Activated CD8-positive, alpha-beta T cell treated with anti-CD3 and anti-CD28 coated beads, Interleukin-2, amount 10 ng/mL, durations not matched to agents 7 days and 5 days (primary cell): ENCODE measurements at places on chromosomes 2 and 18. TPM values are rescaled to one million over a fixed set of nuclear protein-coding genes. Genes with fewer than 3 reads are reported as not detected.

- H3K4me3 ChIP-seq = no peak overlapping the region
- no peak overlapping the region for H3K27ac ChIP-seq
- H3K27me3 ChIP-seq = peaks cover 5% of the 10 kb centered on the region
- H3K4me1 ChIP-seq = no peaks in the 10 kb centered on the region
Measured at GRCh38 chr2:70646420-70646818, 92.8 kb upstream of the TGFA start.

DNA sequence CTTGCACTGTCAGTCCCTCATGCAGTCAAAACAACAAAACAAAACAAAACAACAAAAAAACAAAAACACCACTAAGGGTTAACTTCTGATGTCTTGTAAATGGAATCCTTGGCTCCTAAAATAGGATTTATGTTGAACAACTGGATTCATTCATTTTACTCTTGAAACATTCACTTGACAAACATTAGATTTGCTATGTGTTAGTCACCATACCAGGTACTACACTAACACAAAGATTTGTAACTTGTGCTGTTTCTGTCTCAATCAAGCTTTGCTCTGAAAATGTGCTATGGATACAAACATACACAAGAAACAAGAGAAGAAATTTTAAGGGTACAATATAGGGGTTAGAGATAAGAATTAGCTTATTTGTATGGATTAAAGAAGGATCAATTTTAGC, 812.8 kb downstream of the LRP1B start:
- no peaks in the 10 kb centered on the region for H3K4me1 ChIP-seq
- no peak overlapping the region for H3K4me3 ChIP-seq
- DNase-seq = no peak
- no peak overlapping the region for H3K27ac ChIP-seq

DNA sequence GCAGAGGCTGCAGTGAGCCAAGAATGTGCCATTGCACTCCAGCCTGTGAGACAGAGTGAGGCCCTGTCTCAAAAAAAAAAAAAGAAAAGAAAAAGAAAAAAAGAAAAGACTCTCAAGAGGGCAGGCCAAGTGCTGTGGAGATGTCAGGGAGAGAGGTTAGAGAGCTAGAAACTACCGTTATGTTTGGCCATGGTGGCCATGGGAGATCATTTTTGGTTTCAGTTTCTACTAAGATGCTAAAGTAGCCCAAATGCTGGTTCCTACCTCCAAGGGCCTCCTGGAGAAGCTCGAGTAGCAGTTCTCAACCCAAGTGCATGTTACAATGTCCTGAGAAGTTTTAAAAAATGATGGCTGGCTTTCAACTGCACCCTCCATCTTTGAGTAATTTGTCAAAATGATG, 47.4 kb upstream of the TCF4 start:
- H3K36me3 ChIP-seq = no peaks in the 10 kb centered on the region
- DNase-seq = no peak
- H3K4me1 ChIP-seq = no peaks in the 10 kb centered on the region
- no peak overlapping the region for H3K27ac ChIP-seq
- no peaks in the 10 kb centered on the region for H3K27me3 ChIP-seq

DNA sequence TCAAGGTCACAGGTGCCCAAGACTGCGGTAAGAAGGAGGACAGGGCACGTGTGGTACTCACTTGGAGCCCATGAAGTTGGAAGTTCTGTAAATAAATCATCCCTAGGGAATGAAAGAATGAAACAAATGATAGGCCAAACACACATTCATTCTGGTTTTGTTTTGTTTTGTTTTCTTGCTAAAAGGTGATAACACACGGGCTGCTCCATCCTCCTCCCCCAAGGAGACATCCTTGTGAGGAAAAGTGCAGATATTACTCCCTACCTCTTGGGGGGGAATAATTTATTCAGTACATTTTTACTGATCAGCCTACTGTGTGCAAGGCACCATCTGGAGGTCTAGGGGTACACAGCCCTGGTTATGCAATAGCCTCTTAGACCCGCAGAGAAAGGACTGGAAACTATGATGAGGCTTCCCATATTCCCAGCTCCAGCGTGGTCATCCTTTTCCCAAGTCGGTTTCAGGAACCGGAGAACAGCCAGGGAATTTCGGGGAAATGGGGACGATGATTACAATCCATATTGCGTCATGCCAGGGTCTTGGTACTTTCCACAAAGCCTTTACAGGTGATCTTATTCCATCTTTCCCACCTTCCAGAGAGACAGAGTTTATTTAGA, 6.3 kb downstream of the RAX start:
- DNase-seq = no peak
- peaks cover 84% of the 10 kb centered on the region for H3K27me3 ChIP-seq
- H3K4me3 ChIP-seq = no peak overlapping the region
- H3K36me3 ChIP-seq = no peaks in the 10 kb centered on the region
- peaks cover 21% of the 10 kb centered on the region for H3K4me1 ChIP-seq

DNA sequence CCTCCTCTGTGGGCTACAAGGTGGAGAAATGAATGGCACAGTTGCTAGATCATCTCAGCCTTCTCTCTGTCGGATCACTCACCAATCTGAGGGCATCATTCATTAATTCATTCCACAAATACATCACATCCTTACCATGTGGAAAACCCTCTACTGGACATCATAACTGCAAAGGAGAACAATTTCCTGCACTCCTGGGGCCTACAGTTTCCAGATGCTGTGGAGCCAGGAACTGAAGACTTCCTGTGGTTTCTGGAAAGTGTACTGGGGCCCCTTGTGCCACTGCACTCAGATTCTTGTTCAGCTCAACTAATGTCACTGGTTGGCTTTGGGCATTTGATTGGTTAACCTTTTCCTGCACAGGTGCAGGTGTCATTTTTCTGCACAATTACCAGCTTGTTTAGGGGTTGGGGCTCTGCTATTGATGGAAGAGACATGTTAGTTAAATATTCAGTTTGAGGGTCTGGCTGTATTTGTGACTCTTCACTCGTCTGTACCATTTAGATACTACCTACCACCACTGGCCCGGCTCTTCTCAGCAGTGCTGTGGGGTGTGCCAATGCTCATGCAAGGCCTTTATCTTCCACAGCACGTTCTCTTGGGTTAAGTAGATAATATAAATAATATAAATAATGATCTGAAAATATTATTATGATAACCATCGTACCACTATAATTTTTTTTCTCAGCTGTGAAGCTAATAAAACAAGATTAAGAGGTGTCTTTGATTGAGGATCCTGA, 427.3 kb downstream of the TSN start:
- H3K36me3 ChIP-seq = no peaks in the 10 kb centered on the region
- H3K4me3 ChIP-seq = no peak overlapping the region
- no peaks in the 10 kb centered on the region for H3K27me3 ChIP-seq
- H3K27ac ChIP-seq = no peak overlapping the region
- H3K4me1 ChIP-seq = no peaks in the 10 kb centered on the region

- no peaks in the 10 kb centered on the region for H3K36me3 ChIP-seq
- H3K27ac ChIP-seq = no peak overlapping the region
- H3K4me1 ChIP-seq = peaks cover 6% of the 10 kb centered on the region
- DNase-seq = no peak
- peaks cover 29% of the 10 kb centered on the region for H3K27me3 ChIP-seq
Measured at GRCh38 chr18:24491927-24492834, 31.7 kb downstream of the HRH4 start.

DNA sequence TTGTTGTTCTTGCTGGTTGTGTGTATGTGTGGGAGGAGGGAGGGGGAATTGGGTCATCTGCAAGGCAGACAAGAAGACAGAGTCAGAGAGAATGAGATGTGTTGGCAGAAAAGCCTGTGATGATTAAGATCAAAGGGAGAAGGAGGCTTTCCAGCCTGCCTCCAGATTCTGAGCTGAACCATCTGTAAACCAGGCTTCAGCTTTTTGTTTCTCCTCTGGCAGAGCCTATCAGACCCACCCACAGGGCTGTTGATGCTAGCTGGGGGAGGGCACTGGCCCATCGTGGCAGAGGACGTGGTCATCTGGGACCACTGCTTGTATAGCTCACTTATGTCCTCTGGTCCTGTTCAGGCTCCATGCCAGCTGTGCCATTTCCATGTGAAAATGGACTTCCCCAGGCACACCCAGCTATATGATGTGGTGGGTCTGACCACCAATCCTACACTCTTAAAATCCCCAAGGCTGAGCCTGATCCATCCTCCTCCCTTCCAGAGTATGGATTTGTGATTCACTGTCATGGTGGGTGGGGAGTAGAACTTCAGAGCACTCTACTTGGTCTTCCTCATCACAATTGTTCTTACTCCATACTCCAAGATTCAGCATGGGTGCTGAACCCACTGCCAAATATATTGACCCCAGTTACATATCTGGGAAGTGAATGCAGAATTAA, 27.8 kb upstream of the COL6A3 start:
- no peak overlapping the region for H3K4me3 ChIP-seq
- H3K27ac ChIP-seq = no peak overlapping the region
- H3K4me1 ChIP-seq = peaks cover 28% of the 10 kb centered on the region
- H3K27me3 ChIP-seq = peaks cover 2% of the 10 kb centered on the region

DNA sequence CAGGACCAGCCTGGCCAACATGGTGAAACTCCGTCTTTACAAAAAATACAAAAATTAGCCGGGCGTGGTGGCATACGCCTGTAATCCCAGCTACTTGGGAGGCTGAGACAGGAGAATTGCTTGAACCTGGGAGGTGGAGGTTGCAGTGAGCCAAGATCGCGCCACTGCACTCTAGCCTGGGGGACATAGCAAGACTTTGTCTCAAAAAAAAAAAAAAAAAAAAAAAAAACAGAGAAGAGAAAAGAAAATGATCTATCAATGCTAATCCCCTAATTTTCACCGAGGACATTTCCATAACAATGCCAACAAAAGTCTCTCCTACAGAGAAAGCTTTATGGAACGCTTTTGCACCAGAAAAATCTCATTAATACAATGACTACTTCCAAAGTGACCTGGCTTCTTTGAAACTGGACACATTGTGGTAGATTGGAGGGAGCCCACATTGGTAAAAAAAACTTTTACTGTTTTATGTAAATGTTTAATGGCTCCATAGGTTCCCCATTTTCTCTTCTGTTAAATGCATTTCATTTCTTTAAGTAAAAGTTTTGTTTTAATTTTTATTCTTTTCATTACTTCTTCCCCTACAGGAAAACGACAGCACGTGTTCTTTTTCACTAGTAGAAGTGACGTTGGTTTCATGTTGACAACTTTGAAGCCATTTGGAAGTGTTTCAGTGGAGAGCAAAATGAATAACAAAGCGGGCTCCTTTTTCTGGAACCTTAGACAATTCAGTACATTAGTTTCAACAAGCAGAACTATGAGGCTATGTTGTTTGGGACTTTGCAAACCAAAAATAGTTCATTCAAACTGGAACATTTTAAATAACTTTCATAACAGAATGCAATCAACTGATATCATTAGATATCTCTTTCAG, 888 bp downstream of the FASTKD2 start:
- H3K27me3 ChIP-seq = no peaks in the 10 kb centered on the region
- H3K4me3 ChIP-seq = peak overlapping the region; percentile 90
- no peak for DNase-seq

- no peak for DNase-seq
- H3K4me1 ChIP-seq = no peaks in the 10 kb centered on the region
- no peaks in the 10 kb centered on the region for H3K36me3 ChIP-seq
- no peak overlapping the region for H3K4me3 ChIP-seq
Measured at GRCh38 chr2:239721991-239722759, 303.0 kb downstream of the NDUFA10 start.

DNA sequence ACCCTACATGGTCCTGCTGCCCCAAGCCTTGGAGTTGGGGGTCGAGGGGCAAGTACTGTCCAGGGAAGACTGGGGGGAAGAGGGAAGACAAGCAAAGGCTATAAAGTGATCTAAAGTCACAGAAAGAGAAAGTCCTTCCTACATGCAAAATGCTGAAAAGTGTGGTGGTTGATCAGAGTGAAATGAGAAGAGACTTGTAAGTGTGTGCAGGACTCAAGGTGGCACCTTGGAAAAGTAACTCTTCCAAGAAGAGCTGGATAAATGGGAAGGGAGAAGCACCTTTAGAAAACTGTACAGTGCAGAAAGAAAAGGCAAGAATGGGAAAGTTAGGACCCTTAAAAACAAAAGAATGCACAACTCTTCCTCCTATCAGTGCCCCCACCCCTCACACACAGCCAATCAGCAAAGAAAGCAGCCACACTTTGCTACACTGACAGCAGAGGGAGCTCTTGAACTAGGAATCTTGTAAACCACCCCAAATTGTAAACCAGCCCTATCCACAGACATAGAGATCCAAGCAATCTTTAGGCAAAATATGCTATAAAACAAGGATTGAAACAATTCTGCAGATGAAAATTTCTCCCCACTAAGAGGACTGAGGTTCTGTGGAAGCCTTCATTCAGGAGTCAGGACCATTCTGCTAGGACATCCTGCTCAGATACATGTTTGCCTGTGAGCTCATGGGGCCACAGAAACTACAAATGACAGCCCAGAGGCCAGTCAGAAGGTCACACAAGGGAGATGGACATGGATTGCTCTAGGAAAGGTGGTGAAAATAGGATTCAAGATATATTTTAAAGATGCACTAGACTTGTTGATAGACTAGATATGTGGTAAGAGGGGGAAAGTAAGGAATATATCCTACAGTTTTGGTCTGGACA, 146.4 kb downstream of the FTCDNL1 start:
- peaks cover 6% of the 10 kb centered on the region for H3K27me3 ChIP-seq
- H3K4me1 ChIP-seq = no peaks in the 10 kb centered on the region
- H3K4me3 ChIP-seq = no peak overlapping the region
- no peaks in the 10 kb centered on the region for H3K36me3 ChIP-seq

DNA sequence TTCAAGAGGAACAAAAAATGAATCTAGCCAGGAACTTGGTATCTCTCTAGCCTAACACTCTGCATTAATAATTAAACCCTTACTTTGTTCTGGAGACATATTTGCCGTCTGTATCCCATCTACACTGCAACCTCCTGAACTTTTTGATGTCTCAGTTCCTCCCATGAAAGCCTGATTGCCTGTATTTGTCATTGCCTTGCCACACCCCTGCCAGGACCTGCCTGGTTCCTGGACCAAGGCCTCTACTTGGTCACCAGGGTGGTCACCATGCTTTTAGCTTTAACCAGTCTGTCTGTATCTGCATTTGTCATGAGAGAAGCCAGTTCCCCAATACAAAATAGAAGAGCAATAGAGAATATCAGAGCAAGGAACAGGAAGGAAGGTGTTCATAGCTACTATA, 58.8 kb upstream of the NOL4 start:
- H3K27ac ChIP-seq = no peak overlapping the region
- DNase-seq = no peak
- no peaks in the 10 kb centered on the region for H3K36me3 ChIP-seq
- no peak overlapping the region for H3K4me3 ChIP-seq
- no peaks in the 10 kb centered on the region for H3K4me1 ChIP-seq

- no peaks in the 10 kb centered on the region for H3K27me3 ChIP-seq
- no peak overlapping the region for H3K4me3 ChIP-seq
- DNase-seq = no peak
- no peak overlapping the region for H3K27ac ChIP-seq
- H3K36me3 ChIP-seq = no peaks in the 10 kb centered on the region
Measured at GRCh38 chr2:67544286-67544685, 147.2 kb downstream of the ETAA1 start.

GRCh38 chr18:31679791-31680432, 4.5 kb downstream of the B4GALT6 start:
- H3K36me3 ChIP-seq = no peaks in the 10 kb centered on the region
- H3K4me3 ChIP-seq = no peak overlapping the region
- no peak overlapping the region for H3K27ac ChIP-seq
- peaks cover 7% of the 10 kb centered on the region for H3K4me1 ChIP-seq
- no peak for DNase-seq
- H3K27me3 ChIP-seq = peaks cover 47% of the 10 kb centered on the region

GRCh38 chr2:120469426-120469825, 123.5 kb downstream of the INHBB start:
- H3K36me3 ChIP-seq = no peaks in the 10 kb centered on the region
- H3K27me3 ChIP-seq = no peaks in the 10 kb centered on the region
- H3K4me1 ChIP-seq = no peaks in the 10 kb centered on the region
- H3K4me3 ChIP-seq = no peak overlapping the region
- no peak overlapping the region for H3K27ac ChIP-seq

The RND3 gene
- not detected for total RNA-seq

The CEP192 gene
- 55.9 TPM for total RNA-seq
